ENCODE measurements at places on chromosomes 16 and 17.
A peak's percentile ranks its signal among the peaks of the same experiment; 100 is the strongest.

DNA sequence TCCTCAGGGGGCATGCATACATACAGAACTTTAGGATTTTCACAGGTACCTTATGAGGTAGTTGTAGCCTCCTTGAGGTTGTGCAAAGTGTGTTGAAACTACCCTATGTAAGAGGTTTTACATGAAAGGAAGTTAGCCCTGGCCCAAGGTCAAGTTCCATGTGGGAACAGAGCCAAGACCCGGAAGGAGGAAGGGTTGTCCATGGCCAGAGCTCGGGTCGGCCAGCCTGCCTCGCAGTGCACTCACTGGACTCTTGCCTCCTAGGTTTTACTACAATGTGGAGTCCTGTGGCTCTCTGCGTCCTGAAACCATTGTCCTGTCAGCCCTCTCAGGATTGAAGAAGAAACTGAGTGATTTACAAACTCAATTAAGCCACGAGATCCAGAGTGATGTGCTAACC is 8.2 kb downstream of the POLR2C start:
- DNase-seq: no peak

- DNase-seq: no peak
These were observed 28.3 kb downstream of the TTC19 start for GRCh38 chr17:16027708-16028584.

DNA sequence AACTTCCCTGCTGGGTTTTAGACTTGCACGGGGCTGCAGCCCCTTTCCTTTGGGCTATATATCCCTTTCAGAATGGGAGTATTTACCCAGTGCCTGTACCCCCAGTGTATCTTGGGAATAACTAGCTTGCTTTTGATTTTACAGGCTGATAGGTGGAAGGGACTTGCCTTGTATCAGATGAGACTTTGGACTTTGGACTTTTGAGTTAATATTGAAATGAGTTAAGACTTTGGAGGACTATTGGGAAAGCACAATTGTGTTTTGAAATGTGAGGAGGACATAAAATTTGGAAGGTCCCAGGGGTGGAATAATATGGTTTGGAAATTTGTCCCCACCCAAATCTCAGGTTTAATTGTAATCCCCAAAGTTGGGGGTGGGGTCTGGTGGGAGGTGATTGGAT is 393.8 kb upstream of the KIF2B start:
- DNase-seq: no peak

DNA sequence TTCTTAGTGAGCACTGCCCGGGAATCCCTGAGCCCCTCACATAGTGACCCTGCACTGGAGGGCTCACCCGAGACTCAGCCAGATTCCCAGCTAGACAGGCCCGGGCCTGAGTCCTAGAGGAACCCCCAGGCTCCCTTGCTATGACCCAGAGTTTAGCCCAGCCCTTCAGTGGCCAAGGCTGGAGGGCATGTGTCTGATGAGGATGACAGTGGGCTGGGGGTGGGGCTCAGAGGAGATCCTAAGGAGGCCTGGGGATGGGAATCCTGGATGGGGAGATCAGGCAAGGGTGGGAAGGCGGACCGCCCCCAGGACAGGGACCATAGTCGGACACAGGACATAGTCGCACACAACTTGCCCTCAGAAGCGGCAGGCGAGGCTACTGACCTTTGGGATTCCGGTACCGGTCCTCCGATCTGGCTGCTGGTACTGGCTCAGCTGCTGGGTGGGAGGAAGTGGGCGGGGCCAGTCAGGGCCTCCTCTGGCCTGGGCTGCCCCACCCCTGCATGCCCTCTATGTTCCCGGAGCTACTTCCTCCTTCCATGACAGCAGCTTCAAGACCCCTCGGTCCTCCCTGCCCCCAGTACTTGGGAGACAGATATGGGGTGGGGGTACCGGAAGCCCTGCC is 1.1 kb downstream of the CD79B start:
- DNase-seq: peak; percentile 51

DNA sequence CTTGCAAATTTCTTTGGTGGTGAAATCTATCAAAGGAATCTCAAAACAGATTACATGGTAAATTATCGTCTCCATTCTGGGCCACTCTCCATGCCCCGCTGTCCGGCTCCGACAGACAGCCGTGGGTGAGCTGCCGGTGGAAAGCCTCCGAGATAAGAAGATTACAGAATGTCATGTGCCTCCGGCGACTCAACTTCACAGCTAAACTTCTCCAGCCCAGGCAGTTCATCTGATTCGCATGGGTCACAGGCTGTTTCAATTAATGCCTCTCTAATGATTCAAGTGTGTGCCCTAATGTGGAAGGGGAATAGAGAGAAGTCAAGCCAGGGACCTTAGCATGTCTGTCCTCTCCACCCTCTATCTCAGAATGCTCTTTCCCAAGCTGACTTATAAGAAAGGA is 520.8 kb upstream of the ZFHX3 start:
- DNase-seq: no peak
